ENCODE measurements at places on chromosomes 13 and 19.
A peak's percentile ranks its signal among the peaks of the same experiment; 100 is the strongest.

DNA sequence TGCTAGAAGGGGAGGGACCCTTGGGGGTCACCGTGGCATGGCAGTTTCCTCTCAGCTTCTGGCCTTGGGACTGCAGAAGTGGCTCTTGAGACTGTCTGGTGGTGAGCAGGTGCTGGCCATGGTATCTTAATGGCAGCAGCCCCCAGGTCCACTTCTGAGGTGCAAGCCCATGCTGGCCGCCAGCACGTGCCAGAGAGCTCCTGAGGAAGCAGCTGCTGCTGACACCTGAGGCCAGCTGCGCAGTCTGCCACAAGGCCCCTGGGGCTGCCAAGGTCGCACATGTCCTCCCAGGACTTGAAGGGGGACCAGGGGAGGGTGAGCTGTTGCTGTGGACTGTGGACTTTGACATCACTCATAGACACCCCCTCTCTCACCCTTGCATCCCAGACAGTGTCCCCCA is 48.0 kb downstream of the NFIX start:
- no peak for DNase-seq

- no peak for DNase-seq
Observed at GRCh38 chr13:76874479-76874878, 11.7 kb downstream of the KCTD12 start.

DNA sequence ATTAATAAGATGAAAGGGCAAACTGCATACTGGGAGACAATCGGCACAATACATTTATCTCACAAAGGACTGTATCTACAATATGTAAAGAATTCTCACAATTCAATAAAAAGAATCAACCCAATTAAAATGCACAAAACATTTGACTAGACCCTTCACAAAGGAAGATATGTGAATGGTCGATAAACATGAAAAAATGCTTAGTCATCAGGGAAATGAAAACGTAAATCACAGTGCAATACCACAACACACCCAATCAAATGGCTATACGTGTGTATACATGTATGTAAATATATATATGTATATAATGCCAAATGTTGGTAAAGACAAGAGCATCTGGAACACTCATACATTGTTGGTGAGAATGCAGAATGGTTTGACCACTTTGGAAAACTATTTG is 21.9 kb upstream of the RFC3 start:
- no peak for DNase-seq

GRCh38 chr19:595326-596262 is 5.9 kb downstream of the HCN2 start:
- no peak for DNase-seq

DNA sequence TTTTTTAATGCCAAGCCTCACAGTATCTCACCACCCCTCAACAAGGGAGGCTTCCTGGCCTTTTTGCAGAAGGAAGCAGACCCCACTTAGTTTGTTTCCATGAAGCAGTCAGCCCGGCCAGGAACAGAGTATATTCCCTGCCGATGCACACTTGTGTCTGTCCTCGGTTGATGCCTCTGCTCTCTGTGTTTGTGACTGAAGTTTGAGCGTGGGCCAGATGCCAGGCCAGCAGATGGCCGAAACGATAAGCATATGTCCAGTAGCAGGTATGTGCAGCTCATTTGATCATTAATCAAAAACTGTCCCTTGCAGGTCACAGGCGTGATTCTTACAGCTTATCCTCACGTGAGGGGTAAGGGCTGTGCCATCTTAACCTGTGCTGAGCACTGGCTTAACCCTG is 144.0 kb downstream of the IRS2 start:
- no peak for DNase-seq

GRCh38 chr13:114068656-114069318 is 63.6 kb downstream of the RASA3 start:
- peak; percentile 69 for DNase-seq

DNA sequence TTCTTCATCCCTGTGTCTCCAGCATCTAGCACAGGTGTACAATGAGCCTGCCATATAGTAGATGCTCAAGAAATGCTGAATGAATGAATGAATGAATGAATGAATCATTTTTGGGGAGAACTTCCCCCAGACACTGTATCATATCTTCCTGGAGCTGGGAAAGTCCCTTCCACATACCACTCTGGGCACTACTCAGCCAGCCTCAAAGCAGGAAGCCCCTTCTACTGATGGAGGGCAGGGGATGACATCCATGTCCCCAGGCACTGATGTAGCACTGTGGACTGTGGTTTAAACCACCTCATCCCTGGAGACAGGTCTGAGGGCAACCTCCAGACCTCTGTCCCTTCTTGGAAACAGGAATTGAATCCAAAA is 4.8 kb downstream of the GNA15 start:
- no peak for DNase-seq

GRCh38 chr13:97310809-97311436 is 88.8 kb downstream of the MBNL2 start:
- DNase-seq = no peak

DNA sequence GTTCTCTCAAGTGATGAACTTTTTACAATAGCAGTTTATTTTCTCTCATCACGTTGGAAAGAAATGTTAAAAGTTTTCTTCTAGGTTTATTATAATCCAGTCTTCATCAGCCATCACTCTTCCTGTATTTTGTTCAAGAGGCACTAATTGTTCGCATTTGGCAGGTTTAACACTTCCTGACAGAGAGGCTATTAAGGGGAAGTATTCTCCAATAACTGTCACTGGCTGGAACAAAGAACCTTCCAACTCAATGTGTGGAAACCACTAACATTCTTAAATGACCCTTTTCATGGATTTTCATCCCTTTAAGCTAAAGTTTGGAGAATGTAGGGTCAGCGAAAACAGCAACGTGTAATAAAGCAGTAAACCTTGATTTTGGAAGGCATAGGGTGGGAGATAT is 145.1 kb downstream of the PCCA start:
- no peak for DNase-seq

GRCh38 chr13:102276404-102276803 is 125.4 kb downstream of the FGF14 start:
- DNase-seq = no peak

DNA sequence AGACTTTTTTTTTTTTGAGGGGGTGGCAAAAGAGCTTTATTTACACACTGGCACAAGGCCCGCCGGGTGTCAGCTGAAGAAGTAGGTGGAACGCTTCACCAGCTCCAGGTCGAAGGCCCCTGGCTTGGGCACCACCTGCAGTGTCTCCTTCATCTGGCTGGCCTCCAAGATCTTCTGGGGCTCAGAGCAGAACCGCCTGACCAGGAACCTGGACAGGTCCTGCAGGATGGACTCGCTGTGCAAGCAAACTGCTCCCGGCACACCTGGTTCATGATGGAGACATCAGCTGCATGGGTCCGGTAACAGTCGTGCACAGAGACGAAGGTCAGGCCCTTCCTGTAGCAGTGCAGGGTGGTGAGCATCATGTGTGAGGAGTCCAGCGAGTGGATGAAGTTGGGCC is 4.4 kb upstream of the CYP4F2 start:
- DNase-seq = no peak

GRCh38 chr19:32498648-32499200 is 82.3 kb upstream of the PDCD5 start:
- no peak for DNase-seq

- peak; percentile 39 for DNase-seq
Observed at GRCh38 chr19:48967346-48968178, 2.5 kb downstream of the FTL start.

GRCh38 chr19:41930322-41930722 is 2.1 kb upstream of the ERFL start:
- DNase-seq = no peak

GRCh38 chr13:29165840-29166239 is 345.7 kb downstream of the MTUS2 start:
- DNase-seq = no peak

GRCh38 chr13:109874484-109875454 is 88.4 kb upstream of the IRS2 start:
- peak; percentile 68 for DNase-seq

GRCh38 chr13:45107539-45107938 is 12.8 kb upstream of the GTF2F2 start:
- DNase-seq = no peak

GRCh38 chr13:41220401-41220800 is 26.0 kb upstream of the KBTBD7 start:
- DNase-seq = no peak

DNA sequence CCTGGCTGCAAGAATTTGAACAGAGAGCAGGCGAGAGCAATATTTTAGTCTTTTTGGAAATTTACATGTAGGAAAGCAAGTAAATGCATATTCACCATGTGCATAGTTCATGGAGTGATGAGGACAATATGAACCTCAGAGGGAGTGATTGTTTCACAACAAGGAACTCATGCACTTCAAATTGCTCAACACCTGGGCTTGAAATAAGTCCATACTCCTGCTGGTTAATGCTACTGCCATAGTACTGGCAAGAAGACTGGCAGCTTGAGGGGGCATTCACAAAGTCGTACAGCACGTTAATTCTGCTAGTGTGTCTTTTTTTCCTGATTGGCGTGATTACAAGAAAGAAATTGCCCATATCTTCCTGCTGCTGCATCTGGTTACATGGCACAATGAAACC is 267.6 kb downstream of the PCDH17 start:
- DNase-seq = no peak

DNA sequence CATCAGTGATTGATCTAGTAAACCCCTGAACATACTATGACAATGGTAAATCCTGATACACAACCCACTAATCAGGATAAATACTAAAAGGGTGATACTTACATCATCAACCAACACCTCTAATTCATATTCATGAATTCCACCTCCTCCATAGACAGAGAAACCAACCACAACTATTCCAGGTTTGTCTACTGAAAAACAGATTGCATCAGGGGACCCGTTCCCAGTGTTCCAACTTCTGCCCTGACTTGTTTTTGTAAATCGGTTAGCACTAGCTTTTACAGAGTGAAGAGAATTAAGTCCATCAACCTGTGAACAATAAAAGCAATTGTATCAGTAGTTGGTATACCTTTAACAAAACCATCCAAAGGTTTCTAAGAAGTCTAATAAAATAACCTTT is 149.2 kb downstream of the MYCBP2 start:
- no peak for DNase-seq

DNA sequence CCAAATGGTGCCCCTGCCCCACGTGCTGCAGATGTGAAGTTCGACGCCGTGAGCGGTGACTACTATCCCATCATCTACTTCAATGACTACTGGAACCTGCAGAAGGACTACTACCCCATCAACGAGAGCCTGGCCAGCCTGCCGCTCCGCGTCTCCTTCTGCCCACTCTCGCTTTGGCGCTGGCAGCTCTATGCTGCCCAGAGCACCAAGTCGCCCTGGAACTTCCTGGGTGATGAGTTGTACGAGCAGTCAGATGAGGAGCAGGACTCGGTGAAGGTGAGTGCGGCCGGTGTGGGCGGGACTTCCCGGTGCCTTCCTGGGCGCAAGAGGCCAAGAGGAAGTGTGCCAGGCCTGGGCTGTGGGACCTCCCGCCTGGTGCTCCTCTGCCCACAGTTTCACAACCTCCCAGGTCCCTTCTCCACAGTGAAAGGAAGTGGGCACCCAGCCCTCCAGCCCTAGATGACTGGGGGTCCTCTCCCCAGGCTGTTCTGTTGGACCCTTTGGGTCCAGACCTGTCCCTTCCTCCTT is 14.1 kb upstream of the RELB start:
- no peak for DNase-seq

DNA sequence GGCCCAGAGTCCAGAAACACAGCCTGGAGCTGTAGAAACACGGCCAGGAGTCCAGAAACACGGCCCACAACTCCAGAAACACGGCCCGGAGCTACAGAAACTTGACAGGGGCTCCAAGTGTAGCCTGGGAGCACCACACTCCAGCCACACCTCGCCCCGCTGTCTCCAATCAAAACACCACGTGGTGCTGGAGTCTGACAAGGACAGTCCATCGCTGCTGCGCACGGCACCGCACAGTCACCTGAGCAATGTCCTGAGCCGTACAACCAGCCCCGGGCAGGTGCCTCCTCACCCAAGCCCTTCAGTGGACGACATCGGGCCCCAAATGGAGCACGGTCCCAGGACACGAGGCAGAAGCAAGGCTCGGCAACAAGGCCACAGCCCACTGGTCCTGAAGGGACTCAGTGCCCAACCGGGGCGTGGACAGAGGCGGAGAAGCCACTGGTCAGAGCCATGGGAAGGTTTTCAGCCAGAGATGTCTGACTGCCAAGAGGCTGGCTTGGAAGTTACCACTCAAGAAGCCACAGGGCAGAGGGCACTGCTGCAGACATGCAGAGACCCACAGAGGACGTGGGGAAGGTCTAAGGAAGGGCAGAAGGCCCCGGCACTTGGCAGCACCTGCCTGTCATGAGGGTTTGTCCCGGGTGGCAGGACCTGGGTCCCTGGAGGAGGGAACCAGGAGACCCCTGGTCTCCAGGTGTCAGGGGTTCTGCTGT is 19.7 kb upstream of the PLPP2 start:
- DNase-seq = no peak

GRCh38 chr19:51163257-51163656 is 21.2 kb downstream of the SIGLEC7 start:
- DNase-seq = no peak

GRCh38 chr19:294946-295686 is 3.9 kb upstream of the PLPP2 start:
- no peak for DNase-seq

GRCh38 chr13:102018716-102019115 is 383.1 kb downstream of the FGF14 start:
- no peak for DNase-seq

DNA sequence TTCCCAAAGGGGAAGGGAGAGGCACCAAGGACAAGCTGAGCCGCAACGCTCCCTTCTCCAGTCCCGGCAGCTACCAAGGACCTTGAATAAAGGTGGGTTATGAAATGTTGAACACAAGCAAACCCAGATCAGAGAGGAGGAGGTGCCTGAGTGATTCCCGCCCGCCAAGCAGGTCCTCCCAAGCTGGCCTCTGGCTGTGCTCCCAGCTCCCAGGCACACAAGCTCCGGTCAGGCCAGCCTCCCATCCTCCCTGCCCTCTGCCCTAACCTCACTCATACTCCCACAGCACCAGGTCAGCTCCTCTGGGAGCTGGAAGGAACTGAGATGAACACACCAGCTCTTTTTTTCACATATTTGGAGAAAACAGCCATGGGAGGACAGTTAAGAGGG is 3.7 kb downstream of the NAPA start:
- no peak for DNase-seq

GRCh38 chr19:42261763-42262162 is 6.8 kb upstream of the ERF start:
- DNase-seq = no peak

DNA sequence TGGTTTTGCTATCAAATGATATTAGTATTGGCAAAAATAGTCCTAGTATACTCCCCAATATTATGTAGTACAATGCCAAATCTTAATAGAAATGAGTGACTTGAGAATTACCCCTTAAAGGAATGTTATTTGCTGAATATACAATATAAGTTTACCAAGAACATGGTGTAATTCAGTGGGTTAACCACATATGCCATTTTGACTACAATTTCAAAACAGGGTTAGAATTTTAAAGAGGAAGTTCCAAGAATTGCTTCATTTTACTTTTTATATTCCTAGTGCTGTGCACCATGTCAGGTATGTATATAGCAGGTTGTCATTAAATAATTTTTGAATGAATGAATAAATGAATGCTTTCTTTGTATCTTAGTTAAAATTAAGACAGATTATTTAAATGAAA is 66.3 kb downstream of the LMO7 start:
- no peak for DNase-seq
